ENCODE measurements at places on chromosomes 5 and 9. TPM values are rescaled to one million over a fixed set of nuclear protein-coding genes. Genes with fewer than 3 reads are reported as not detected.

SREK1IP1 gene
- 32.9 TPM for total RNA-seq

IRX4 gene
- not detected for total RNA-seq

C6 gene
- total RNA-seq, result not detected

DAB2 gene
- total RNA-seq, result 23.4 TPM

ARL14EPL gene
- total RNA-seq, result not detected

SLC23A1 gene
- not detected for total RNA-seq

KIF3A gene
- 76.7 TPM for total RNA-seq

MBLAC2 gene
- total RNA-seq, result 18.7 TPM

PDLIM4 gene
- 3.1 TPM for total RNA-seq

PPIC gene
- total RNA-seq, result 3.1 TPM

NME5 gene
- total RNA-seq, result 9.4 TPM

NR6A1 gene
- total RNA-seq, result 2.0 TPM

SGCD gene
- 7.5 TPM for total RNA-seq

TRIM7 gene
- 0.78 TPM for total RNA-seq

HK3 gene
- 0.31 TPM for total RNA-seq

SH3GL2 gene
- 52.3 TPM for total RNA-seq

HTR4 gene
- total RNA-seq, result 0.16 TPM

CD74 gene
- total RNA-seq, result 4.1 TPM

CCDC112 gene
- 80.5 TPM for total RNA-seq

QRFP gene
- not detected for total RNA-seq

CMBL gene
- 3.9 TPM for total RNA-seq

FOXD4L4 gene
- total RNA-seq, result 0.78 TPM

TXNDC8 gene
- total RNA-seq, result not detected

CDO1 gene
- total RNA-seq, result 73.2 TPM

ANKS6 gene
- total RNA-seq, result 3.9 TPM

PGM5 gene
- 5.6 TPM for total RNA-seq

RGS14 gene
- total RNA-seq, result 4.4 TPM

GRM6 gene
- 0.16 TPM for total RNA-seq

IFNK gene
- total RNA-seq, result not detected

All from occipital lobe (tissue), 3 donors.